ENCODE measurements at places on chromosomes 11 and 22. TPM values are rescaled to one million over a fixed set of nuclear protein-coding genes. Genes with fewer than 3 reads are reported as not detected.
A peak's percentile ranks its signal among the peaks of the same experiment; 100 is the strongest.

DNA sequence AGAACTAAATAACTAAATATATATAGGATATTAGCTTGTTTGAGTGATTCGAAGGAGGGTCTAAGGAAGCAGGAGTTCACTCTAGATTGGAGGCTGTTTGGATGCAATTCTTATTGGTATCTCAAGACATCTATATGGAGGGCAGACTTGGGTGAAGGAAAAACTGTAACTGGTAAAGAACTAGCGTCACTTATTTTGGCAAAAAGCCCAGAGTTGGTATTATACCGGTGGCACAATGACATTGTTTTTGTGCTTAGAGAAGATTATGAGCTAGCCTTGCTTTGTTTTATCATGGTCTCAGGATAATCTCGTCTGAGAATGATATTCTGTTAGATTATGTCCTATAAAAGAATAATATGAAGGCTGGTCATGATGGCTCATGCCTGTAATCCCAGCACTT, 6.0 kb upstream of the SLC35F2 start:
- no peak overlapping the region for H3K27ac ChIP-seq
- no peak overlapping the region for H3K4me3 ChIP-seq
- no peaks in the 10 kb centered on the region for H3K27me3 ChIP-seq
- DNase-seq: no peak

DNA sequence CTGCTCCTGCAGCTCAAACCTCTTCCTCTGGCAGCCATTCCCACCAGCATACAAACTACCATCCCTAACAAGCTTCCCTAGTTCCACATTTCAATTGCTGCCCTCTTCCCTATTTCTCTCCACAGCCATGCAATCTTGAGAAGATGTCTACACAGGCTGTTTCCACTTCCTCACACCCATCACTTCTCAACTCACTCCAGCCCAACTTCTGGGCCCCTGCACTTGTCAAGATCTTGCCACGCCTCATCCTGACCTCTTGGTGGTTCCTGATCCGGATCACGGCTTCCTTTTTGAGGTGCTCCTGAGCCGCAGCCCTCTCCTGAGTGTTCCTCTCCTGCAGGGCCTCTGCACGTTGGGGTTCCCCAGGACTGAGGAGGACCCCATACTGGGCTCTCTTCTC, 22.6 kb downstream of the RPL27A start:
- H3K4me1 ChIP-seq: peaks cover 29% of the 10 kb centered on the region
- H3K27me3 ChIP-seq: no peaks in the 10 kb centered on the region
- H3K36me3 ChIP-seq: peaks cover 7% of the 10 kb centered on the region
- H3K27ac ChIP-seq: no peak overlapping the region

DNA sequence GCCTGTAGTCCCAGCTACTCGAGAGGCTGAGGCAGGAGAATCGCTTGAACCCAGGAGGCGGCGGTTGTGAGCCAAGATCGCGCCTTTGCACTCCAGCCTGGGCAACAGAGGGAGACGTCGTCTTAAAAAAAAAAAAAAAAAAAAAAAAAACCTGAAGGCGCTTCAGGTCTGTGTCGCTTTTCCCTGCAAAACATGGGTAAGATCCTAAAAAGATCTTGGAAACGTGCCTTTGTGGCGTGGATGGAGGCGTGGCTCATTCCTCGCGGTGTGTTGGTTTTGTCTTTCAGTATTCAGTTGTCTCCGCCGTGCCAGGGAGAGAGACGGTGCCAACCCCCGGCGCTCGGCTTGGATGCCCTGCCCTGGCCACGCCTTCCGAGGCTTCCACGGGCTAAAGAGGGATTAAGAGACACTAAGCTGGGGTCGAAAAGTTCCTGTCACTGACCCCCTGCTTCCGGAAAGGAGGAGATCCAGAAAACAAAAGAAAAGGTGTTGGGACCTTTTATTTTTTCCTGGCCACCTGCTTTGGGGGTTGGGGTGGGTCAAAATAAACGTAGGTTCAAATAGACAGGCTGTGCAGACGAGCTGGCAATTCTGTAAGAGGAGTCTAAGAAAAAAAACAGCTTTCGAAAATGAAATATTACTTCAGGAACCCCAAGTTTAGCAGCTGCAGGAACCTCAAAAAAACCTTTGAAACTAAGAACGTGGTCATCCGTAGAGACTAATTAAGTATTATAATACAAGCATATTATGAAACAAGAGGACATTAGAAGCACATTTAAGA, 1.1 kb upstream of the SLC35F2 start:
- peak; percentile 56 for DNase-seq
- peak overlapping the region; percentile 79 for H3K4me3 ChIP-seq
- no peaks in the 10 kb centered on the region for H3K36me3 ChIP-seq
- H3K27me3 ChIP-seq: no peaks in the 10 kb centered on the region
- no peaks in the 10 kb centered on the region for H3K4me1 ChIP-seq

DNA sequence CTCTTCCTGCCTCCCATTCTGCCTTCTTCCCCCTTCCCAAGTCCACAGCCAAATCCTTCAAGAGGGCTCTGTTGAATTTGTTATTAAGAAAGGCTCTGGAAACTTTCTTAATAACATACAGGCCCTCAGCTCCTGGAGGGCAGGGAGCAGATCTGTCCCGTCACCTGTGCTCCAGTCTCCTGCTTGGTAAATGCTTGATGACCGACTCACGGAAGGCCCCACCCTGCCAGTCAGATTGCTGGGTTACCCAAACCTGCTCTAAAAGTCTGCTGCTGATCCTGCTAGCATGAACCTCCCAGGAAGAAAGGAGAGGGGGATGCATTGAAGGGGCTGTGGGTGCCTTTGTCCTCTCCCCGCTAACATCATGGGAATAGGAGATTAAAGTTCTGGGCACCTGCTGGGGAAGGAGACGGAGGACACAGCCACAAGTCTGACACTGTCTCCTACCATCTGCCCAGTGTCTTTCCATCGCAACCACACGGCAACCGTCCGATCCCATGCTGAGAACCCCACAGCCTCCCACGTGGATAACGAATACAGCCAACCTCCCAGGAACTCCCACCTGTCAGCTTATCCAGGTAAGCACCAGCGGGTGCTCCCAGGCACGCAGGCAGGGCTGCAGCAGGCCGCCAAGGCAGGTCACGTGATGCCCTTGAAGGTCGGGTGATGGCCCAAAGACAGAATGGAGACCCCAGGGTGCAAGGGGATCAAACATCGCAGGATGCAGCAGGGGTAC, 22.5 kb downstream of the CD5 start:
- H3K27ac ChIP-seq: no peak overlapping the region
- H3K27me3 ChIP-seq: no peaks in the 10 kb centered on the region
- no peak overlapping the region for H3K4me3 ChIP-seq
- H3K4me1 ChIP-seq: no peaks in the 10 kb centered on the region

Gene ME3
- polyA plus RNA-seq: 38.8 TPM

Gene PLCB3
- 6.5 TPM for polyA plus RNA-seq
